ENCODE measurements at places on chromosomes 1 and 21.

DNA sequence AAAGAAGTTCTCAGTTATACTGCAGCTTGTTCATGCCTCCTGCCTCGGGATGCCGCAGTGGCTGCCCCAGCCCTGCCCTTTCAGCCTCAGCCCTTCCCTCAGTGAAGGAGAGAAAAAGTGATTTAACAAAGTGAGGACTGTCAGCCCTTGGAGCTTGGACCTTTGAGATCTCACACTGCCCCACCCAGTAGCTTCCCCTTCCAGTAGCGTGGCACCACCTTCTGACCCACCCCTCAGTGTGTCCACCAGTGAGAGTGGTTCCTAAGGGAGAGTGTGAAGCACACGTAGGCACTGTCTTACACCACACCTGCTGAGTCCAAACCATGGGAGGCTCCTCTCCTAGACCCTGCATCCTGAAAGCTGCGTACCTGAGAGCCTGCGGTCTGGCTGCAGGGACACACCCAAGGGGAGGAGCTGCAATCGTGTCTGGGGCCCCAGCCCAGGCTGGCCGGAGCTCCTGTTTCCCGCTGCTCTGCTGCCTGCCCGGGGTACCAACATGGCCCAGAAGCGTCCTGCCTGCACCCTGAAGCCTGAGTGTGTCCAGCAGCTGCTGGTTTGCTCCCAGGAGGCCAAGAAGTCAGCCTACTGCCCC, at the start of gene CDA:
Gene CDA, plus strand, starts transcription at position 464 of the 592 bp plus-strand sequence. Its CDS starts 33 bp downstream, at position 497.
- DNase-seq = no peak

- DNase-seq = no peak
Measured at GRCh38 chr1:190000365-190000872, 477.2 kb downstream of the BRINP3 start.

DNA sequence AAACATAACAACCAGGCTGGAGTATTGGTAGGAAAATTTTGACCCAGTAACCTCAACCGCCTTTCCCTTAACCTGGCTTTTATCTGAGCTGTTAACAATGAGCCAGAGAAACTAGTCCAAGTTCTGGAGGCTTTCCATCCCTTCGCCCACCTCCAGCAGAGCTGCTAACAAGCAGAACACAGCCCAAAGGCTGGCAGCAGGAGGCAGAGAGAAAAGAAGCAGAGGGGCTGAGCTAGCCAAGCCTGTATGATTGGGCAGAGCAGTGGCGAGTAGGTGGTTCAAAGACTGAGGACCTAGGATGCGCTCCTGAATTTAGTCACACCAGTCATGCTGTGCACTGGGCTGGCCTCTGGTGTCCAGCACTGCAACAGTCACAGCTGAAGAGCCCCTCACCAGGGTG, 123.0 kb downstream of the TNR start:
- no peak for DNase-seq

DNA sequence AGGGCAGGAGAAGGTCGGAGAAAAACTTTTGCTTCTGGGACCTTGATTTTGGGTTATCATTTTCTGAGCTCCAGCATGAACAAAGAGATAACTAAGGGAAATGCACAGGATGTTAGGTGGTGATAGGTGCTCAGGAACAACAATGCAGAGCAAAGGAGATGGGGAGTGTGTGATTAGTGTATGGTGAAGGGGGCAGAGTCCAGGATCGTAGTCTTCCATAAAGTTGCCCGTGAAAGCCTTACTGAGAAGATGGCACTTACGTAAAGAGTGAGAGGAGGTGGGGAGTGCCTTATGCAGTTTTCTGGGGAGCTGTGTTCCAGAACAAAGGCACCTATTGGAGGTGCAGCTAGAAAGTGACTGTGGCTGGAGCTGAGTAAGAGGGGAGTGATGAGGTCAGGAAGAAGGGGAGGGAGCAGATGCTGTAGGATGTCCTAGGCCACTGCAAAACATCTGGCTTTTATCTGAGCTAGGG, 11.6 kb downstream of the KCNK1 start:
- no peak for DNase-seq

DNA sequence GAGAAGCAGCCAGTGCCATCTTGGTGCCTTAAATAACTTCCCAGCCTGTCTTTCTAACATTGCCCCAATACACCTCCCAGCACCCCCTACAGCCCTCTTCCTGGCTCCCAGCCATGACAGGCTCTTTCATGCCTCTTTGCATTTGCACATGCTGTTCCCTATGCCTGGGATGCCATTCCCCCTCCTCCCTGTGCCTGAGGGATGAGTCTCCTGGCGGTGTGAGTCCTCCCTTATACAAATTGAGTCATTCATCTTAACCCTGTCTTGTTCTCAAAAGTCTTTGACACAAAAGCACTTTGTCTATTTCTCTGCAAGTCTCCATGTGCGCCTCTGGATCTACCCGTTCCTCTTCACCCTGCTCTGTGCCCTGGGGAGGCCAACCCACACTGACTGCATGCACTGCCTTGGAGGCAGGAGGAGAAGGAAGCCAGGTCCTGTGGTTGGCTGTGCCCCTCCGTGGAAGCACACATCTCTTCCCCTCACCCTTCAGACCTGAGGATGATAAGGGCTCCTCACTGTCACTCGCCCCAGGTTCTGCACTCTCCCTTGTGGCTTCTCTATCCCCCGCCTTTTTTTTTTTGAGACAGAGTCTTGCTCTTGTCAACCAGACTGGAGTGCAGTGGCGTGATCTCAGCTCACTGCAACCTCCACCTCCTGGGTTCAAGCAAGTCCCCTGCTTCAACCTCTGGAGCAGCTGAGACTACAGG, 25.1 kb downstream of the CDCP2 start:
- no peak for DNase-seq

- no peak for DNase-seq
Measured at GRCh38 chr1:205538235-205538840, 33.9 kb downstream of the CDK18 start.

DNA sequence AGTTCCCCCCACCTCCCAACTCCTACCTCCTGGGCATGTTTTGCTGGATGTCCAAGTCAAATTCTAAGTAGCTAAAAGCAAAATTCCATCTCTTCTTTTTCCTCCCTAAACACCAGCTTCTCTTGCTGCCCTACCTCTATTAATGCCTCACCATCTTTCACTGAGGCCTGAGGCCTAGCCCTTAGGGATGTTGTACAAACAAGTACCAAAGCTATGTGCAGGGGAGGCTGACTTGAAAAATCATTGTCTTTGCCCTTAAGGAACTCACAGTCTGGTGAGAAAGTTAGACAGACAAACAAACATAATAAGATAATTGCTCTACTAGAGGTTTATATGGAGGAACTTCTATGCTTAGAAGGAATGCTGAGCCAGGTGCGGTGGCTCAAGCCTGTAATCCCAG, 25.3 kb upstream of the SYNC start:
- DNase-seq = no peak

DNA sequence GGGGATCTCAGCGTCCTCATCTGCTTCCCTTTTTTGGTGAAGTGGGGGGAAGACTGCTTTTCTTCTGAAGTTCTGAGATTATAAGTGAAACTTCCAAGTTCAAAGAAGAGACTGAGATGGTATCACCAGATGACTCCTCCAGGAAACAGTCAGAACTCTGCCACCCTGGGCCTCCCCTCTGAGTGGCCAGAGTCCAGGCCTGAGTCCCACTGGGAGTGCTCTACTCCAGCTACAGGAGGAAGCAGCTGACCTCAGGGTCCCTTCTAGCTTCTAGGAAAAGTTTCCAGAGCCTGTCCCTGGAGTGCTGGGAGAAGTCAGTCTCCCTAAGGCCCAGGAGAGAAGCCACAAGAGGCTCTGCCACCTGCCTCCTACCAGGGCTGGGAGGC, 104.7 kb downstream of the CASZ1 start:
- DNase-seq = no peak

GRCh38 chr1:221192055-221192454, 312.8 kb downstream of the HLX start:
- DNase-seq = no peak

GRCh38 chr1:71502006-71502405, 421.2 kb upstream of the ZRANB2 start:
- no peak for DNase-seq

GRCh38 chr1:184878602-184879001, 95.7 kb downstream of the NIBAN1 start:
- no peak for DNase-seq

GRCh38 chr1:66294707-66295370, 239.1 kb upstream of the SGIP1 start:
- no peak for DNase-seq

DNA sequence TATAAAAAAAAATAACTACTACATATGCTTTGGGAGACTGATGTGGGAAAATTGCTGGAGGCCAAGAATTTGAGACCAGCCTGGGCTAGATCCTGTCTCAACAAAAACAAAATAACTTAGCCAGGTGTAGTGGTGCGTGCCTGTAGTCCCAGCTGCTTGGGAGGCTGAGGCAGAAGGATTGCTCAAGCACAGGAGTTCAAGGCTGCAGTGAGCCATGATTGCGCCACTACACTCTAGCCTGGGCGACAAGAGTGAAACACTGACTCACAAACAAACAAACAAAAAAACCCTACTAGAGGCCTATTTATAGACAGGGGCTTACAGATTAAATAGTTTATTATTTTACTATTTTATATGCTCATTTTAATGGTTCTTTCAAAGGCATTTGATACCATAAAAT, 80.0 kb downstream of the LHX4 start:
- DNase-seq = no peak

DNA sequence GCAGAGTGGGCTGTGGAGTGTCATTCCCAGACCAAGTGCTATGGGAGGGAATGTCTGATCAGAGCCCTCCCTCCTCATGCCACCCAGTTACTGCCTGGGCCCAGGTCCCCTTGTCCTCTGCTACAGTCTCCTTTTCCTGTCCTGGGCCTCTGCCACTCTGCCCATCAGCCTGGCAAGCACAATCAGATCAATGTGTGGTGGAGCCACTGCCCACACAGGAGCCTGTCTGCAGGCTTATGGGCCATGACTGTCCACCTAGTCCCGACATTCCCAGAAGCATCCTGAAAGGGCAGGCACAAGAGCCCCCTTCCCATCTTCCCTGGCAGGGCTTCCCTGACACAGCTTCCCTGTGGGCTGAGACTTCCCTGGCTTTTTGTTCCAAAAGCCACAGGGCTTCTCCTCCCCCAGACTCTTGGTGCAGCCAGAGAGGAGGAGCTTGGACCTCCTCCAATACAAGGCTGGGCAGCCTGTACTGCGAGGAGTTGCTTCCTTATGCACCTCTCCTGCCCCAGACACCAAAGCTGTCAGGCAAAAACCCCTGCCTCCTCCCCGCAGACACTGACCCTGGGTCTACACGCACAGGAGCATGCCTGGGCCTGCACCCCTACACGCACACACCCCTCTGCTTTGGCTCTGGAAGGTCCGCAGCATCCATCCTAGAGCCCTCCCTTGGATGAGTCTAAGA, 29.2 kb upstream of the CNTN2 start:
- peak; percentile 29 for DNase-seq

- no peak for DNase-seq
Measured at GRCh38 chr1:24930260-24931145, at the start of gene RUNX3. TSS of gene RUNX3 (minus strand) at chr1:24930276. CDS start at chr1:24929868, 408 bp downstream.

DNA sequence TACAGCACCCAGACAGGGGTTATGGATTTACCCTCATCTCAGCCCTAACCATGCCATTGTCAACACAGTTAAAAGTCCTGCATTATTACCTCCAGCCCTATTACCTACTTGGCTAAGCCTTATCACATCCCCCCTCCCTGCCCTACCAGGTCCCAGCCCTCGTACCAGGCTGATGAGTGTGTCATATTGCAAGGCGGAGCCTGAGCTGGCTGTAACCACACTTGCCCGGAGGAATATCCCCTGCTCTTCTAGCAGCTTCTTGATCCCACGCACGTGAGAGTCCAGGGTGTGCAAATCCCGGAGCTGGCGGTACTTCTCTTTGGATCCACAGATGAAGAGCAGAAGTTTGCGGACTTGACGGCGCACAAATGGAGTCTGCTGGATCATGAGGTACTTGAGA, 87.4 kb downstream of the UBR4 start:
- no peak for DNase-seq

DNA sequence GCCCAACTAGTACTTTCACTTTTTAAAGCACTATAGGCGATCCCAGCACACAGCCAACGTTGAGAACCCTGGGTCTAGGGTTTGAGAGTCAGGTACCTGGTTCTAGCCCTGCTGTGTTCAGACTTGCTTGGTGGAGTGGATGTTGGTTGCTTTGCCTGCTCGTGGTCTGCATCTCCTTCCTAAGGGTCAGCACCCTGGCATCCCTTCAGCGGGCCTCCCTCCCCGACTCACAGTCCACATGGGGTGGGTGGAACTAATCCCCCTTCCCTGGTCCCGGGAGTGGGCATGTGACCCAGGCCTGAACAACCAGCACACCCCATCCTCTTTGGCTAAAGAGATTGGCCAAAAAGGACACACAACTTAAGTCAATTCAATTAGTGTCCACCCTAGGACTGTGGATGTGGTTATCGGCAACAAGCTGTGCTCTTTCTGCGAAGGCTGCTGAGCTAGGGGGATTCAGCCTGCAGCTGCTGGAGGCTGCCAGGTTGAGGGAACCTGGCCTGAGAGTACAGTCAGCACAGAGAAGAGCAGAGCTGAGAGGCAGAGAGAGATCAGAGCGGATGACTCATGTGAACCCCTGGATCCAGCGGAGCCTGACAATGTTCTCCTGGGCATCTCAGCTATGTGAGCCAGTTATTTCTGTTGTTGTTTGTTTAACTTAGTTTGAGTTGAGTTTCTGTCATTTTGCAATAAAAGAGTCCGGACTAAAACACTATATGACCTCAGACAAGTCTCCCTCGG, 138.9 kb downstream of the ACTL8 start:
- no peak for DNase-seq

DNA sequence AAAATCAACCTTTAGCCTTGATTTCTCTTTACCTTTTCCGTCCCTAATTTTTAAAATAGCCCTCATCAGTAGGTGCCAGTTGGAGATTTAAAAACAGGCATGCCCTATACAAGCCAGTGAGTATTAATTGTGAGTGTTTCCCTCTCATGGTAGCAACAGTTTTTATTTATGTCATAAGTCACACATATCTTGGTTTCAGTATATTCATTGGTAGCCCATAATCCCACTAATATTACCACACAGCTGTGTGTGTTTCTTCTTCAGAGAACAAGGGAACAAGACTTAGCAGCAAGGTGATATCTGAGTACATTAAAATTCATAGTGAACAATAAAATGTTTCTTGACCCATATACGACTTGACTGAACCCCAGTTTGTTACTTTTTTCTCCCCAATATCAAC, 68.6 kb upstream of the HSPA13 start:
- DNase-seq = no peak

DNA sequence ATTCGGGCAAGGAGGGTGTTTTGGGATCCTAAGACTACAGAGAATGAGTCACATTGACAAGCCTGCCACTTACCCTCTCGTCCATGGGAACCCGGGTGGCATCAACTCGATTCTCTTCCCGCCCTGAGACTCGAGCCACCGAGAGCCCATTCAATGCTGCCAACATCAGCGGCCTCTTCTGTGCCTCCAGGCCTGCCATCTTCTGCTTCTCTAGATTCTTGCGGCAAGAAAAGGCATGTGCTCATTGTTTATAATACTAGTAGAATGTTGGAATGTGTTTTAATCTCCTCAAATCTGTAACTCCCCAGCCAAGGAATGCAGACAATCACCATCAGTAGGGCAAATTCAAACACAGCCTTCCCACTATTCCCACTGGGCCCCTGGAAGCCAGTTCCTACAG, 96.9 kb downstream of the SMYD2 start:
- DNase-seq = no peak

- no peak for DNase-seq
Measured at GRCh38 chr1:232273011-232273410, 356.9 kb downstream of the SIPA1L2 start.

GRCh38 chr21:43208561-43209332, 39.9 kb downstream of the CRYAA start:
- DNase-seq = no peak

Data from NCI-H2029 treated with DMSO at 0.1 percent for 48 hours (cell line).